CD4-positive, alpha-beta T cell treated with Interleukin-6 for 4 hours (primary cell): ENCODE measurements at places on chromosomes 13 and 19.

DNA sequence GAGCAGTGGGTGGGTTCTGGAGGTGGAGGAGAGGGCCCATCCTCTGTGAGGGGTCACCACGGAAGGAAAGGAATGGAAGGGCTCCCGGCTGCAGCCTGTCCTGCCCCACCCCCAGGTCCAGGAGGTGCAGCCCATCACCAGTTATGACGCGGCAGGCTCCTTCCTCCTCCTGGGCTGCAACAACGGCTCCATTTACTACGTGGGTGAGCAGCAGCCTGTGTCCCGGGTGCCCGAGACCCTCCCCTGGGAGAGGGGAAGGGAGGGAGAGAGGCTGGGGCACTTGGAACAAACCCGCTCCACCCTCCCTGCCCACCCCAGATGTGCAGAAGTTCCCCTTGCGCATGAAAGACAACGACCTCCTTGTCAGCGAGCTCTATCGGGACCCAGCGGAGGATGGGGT lies 6.6 kb downstream of the SHKBP1 start:
- DNase-seq: no peak

DNA sequence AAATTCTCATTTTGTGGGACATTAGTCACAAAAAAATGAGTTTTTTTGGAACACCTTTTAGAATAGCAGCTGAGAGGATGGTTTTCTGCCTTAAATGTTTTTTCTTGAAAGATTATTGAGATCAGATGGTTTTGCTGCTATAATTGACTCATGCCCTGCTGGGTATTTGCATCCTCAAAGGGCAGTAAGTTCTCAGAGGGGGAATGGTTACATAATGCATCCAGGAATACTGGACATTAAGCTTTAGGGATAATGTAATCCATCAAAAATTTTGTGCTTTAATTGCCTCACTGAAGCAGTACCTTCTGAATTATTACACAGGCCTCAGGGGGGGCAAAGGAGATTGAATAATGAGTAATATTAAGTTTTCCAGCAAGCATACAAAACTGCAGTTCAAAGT lies 866.3 kb upstream of the SPRY2 start:
- no peak for DNase-seq

- no peak for DNase-seq
Measured at GRCh38 chr13:87453244-87453643, 217.9 kb upstream of the SLITRK5 start.

DNA sequence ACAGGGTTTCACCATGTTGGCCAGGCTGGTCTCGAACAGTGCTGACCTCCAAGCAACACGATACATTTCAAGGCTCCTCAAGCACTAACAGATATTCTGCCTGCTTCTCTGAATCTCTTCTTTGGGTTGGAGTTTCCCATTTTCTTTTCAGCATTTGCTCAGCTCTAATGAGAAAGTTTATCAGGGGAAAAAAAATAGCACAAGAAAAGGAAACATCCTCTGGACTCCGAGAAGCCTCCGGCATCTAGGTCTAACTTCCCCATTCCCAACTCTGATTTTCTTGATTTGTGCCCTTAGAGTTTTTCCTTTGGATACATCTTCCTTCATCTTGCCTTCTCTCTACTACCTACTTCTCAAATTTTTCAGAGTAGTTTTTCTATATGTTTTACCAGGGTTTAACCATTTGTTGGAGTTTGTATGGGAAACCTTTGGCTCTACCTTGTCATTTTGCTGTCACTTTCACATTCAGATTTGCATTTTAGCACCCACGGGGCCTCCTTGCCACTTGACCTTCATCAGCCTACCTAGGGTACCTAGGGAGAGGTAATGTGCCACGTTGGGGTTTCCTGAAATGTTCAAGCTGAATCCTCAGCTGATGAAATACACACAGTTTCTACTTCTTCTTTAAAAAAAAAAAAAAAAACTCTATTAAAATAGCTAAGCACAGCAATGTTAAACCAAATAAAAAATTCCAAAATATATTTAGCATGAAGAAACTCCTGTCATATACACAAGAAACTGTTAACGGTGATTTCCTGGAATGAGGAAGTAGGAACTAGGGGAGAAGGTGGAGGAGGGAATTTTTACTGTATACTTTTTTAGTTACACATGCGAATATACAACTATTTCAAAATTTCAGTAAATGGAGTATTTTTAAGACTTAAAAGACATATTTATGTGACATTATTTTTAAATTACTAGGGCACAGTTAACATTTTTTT lies 5.1 kb upstream of the USP12 start:
- DNase-seq: no peak

GRCh38 chr19:45470762-45471081 lies 2.9 kb downstream of the FOSB start:
- no peak for DNase-seq

GRCh38 chr19:20321139-20321763 lies 154.2 kb downstream of the ZNF486 start:
- no peak for DNase-seq

GRCh38 chr13:98204546-98204945 lies 27.5 kb upstream of the RNF113B start:
- DNase-seq: no peak

- DNase-seq: no peak
Measured at GRCh38 chr13:110187641-110188161, 119.3 kb downstream of the COL4A1 start.

- DNase-seq: no peak
Measured at GRCh38 chr13:48535766-48536165, 2.9 kb upstream of the RCBTB2 start.
